Left renal cortex interstitium (tissue), 4 donors: ENCODE measurements at places on chromosomes 5 and 9. TPM values are rescaled to one million over a fixed set of nuclear protein-coding genes. Genes with fewer than 3 reads are reported as not detected.

GFI1B gene
- 0.71 TPM for polyA plus RNA-seq

WNK2 gene
- polyA plus RNA-seq: 32.8 TPM

SLC27A6 gene
- 1.3 TPM for polyA plus RNA-seq

ZNF474 gene
- polyA plus RNA-seq: 0.64 TPM

PCDHA6 gene
- polyA plus RNA-seq: 0.46 TPM

FRMPD1 gene
- polyA plus RNA-seq: 0.93 TPM

RNF183 gene
- polyA plus RNA-seq: 6.6 TPM

TICAM2 gene
- polyA plus RNA-seq: 7.2 TPM

ARHGEF37 gene
- 5.3 TPM for polyA plus RNA-seq

IFNA13 gene
- polyA plus RNA-seq: not detected

SELENOP gene
- 420 TPM for polyA plus RNA-seq

SNCAIP gene
- 22.8 TPM for polyA plus RNA-seq

SRD5A1 gene
- 13.5 TPM for polyA plus RNA-seq

C9orf40 gene
- 6.3 TPM for polyA plus RNA-seq

CDKN2B gene
- polyA plus RNA-seq: 0.72 TPM

ALDH1B1 gene
- polyA plus RNA-seq: 33.9 TPM

CYLC2 gene
- polyA plus RNA-seq: not detected

RACK1 gene
- 2,773 TPM for polyA plus RNA-seq

REEP2 gene
- polyA plus RNA-seq: 11.6 TPM
